Natural killer cell (primary cell): ENCODE measurements at places on chromosomes 11 and 22.

DNA sequence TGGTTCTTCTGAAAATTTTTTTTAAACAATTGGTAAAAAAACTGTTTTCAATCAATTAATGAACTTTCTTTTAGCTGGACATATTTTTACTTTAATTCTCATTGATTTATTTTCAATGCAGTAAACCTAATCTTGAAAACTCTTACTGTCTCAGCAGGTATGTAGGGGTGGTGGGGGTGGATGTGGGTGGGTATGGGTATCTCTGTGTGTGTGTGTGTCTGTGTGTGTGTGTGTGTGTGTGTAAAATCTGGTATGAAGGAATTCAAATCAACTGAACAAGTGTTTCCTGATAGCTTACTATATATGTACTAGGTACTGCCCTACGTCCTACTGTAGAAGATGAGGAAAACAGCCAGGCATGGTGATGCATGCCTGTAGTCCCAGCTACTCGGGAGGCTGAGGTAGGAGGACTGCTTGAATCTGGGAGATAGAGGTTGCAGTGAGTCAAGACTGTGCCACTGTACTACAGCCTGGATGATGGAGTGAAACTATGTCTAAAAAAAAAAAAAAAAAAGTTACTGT is 75.5 kb downstream of the MRTFA start:
- DNase-seq, result no peak

DNA sequence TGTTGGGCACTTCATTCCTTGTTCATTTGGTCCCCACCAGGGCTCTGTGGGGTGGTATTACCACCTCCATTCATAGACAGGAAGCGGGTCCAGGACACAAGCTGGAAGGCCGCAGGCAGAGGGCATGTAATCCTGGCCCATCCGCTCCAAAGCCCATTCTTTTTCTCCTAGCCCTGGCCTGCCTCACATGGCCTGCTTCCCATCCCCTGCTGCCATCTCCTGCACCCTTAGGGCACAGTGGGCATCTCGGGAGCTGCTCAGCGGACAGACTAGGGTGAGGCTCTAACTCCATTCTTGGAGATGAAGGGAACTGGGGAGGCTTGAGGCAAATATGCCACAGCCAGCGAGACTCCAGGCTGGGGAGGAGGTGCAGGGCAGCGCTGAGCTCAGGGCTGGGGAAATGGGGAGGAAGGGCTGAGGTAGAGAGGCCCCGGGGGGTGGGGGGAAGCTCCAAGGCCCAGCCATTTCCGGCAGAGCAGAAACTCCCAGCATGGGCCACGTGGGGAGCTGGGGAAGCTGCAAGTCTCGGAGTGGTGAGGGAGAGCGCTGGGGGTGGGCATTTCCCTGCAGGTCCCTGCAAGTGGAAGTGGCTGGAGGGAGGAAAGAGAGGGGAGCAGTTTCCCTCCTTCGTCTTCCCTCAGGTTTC is 14.3 kb upstream of the BCL9L start:
- DNase-seq, result no peak

- DNase-seq, result no peak
These were observed 120.3 kb upstream of the B3GAT1 start for GRCh38 chr11:134532131-134532920.

GRCh38 chr11:120173019-120173705 is 35.2 kb upstream of the TRIM29 start:
- peak; percentile 12 for DNase-seq

- DNase-seq, result no peak
These were observed 5.8 kb downstream of the MS4A12 start for GRCh38 chr11:60498399-60498798.

GRCh38 chr22:43928468-43928867 is 4.9 kb downstream of the PNPLA3 start:
- DNase-seq, result no peak

DNA sequence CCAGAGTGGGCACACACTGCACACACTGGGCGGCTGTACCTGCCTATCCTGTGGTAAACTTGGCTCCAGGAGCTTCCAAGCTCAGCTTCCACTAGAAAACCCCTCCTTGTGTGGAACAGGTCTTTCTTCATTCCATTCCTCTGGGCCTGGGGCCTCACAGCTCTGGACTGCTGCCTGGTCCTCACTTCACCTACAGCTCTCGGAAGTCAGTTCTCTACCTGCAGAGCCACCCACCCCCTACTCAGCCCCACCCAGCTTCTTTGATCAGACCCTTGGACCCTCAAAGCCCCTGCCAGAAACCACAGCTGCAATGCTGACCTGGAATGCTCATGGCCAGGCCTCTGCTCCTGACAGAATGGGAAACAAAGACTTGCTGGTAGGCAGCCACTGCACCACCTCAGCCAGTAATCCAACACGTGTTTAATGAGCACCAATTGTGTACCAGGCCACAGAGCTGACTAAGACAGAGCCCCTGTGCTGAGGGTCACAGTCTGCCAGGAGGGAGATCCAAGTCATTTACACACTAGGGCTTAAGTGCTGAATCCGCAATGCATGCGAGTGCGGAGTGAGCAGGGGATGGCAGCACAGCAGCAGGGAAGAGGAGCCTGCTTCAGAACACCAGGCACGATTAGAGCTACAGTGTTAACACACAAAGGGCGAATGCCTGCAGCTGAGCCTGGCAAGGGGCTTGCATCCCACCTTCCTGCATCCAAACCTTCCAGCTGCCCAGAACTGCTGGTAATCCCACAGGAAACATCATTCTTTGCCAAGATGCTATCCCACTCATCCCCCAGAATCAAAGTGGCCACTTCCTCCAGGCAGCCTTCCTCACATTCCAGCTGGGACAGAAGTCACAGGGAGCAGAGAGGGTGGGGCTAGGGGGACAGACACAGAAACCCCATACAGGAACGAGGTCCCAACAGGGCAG is 4.6 kb downstream of the GNB1L start:
- no peak for DNase-seq

GRCh38 chr22:47395481-47395880 is 633.0 kb downstream of the TBC1D22A start:
- no peak for DNase-seq

DNA sequence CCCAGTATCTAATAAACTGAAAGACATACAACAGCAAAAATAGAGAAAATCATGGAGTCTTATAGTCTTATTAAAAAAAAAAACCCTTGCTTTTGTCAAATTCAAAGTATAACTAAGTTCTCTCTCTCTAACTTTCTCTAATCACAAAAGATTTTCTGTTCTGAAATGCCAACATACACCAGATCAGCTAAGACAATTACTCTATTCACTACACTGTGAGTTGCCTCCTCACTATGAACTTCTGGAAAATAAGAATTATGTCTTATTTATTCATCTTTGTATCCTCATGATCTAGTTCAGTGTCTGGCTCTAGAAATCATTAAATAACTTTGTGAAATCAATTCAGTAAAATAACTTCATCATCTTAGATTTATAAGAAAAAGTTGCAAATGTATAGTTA is 12.7 kb downstream of the FAM76B start:
- DNase-seq, result no peak

- no peak for DNase-seq
These were observed 21.5 kb upstream of the ETS1 start for GRCh38 chr11:128608746-128609407.

DNA sequence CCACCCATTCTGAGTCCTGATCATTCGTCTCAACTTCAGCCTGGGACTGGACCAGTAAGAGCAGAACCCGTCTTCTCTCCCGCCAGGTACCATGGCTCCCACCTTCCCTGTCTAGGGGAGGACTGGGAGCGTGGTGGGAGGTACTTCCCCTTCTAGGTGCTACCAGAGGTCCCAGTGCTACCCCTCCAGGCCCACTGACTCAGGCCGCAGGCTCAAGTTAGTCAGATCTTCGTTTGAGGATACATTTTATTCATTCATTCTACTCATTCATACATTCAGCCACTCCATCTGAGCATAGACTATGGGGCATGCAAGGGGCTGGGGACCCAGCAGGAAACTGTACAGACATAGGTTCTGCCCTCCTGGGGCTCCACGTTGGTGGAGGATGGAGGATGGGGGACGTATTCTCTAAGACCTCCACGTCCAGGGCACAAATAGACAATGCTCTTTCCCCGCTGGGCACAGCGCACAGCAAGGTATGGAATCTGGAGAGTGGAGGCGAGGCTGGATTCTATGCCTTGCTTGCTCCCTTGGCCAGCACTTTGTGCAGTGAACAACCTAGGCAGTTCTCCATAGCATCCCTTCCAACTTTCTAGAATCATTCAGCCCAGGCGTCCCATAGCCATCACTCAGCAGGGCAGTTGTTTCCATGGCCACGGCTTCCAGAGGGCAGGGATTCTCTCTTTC is 1.0 kb upstream of the RAB3IL1 start:
- DNase-seq, result peak; percentile 2

DNA sequence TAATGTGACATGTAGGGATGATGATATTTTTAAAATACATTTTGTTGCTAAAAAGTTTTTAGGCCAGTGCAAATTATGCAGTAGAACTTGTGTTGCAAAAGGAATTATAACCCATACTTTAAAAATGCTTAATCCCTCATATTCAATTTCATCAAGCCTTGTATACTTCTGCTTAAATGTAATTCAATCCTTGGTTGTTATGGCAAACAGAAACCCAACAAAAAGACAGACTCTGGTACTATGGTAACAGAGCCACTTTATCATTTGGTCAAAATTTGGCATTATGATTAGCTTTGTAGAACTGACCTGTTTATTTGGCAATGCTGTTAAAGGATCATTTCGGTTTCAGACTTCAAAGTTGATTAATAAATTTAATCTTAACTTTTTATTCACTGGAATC is 284.8 kb downstream of the TMEM135 start:
- DNase-seq, result no peak

GRCh38 chr11:9797300-9797699 is 133.4 kb downstream of the SWAP70 start:
- no peak for DNase-seq

GRCh38 chr11:94400050-94400449 is 1.2 kb downstream of the GPR83 start:
- DNase-seq, result no peak

DNA sequence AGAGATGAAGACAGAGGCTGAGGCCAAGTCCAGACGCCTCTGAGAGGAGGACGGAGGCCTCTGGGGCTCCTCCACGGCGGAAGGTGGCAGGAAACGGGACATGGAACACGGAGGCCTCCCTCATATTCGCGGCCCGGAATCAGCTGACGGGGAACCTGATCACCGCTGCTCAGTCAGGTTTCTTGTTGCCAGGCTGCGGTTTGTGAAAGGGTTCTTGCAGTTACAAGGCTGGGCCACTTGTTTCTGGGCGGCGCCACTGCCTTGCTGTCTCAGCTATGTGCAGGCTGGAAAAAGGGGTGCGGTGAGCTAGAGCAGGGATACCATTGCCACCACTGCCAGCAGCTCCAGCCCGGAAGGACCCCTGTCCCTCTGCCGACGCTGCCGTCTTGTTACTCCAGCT is 10.0 kb upstream of the MMP1 start:
- DNase-seq, result no peak

DNA sequence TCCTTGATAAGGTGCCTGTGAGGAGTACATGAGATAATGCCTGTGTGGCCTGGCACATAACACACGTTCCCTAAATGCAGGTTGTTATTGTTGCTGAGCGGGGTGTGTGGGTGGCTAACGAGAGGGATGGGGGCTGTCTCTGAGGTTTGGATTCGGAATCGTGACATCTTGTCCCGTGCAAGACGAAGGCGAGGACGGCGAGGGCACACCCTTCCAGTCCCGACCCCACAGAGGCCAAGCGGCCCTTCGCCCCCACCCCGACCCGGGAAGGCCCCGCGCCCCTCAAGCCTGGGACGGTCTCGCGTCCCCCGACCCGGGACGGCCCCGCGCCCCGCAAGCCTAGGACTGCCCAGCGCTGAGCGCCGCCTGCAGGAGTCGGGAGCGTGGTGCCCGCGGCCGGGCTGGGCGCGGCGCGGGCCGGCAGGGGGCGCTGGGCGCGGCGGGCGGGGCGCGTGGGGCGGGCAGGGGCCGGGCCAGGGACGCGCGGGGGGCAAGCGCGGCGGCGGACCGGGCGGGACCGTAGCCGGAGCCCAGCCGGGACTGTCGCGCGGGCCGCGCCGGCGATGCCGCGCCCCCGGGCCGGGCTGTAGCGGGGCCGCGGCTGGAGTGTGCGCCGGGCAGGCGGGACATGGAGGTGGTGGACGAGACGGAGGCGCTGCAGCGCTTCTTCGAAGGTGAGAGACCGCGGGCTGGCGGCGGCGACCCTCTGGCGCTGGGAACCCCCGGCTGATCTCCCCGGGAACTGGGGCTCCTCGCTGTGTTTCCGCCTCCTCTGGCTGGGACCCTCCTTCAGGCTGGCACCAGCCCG is at the start of gene MYRF:
Gene MYRF (plus strand): TSS at position 520 of the 808 bp plus-strand sequence. CDS start 109 bp downstream, at position 629.
- peak; percentile 69 for DNase-seq

DNA sequence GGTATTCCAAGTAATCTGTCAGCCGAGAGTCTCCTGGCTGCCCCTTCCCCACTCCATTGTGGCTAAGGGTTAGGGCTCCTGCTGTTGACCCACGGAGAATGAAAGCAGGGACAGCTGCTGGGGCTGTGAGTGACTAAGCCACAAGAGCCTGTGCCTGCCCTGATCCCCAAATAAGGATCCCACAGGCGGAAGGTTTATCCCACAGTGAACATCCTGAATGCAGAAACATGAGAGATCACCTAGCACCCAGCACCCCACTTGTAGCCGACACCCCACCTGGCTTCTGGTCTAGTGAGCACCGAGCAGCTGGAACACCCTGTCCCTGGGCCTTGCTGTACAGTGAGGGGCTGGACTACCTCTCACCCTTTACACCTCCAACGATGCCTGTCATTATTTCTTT is 117.7 kb upstream of the LMO1 start:
- no peak for DNase-seq

- no peak for DNase-seq
These were observed 886.3 kb downstream of the NTM start for GRCh38 chr11:132256528-132257279.
